NCI-H2107 (cell line): ENCODE measurements at places on chromosomes 13 and 19.

DNA sequence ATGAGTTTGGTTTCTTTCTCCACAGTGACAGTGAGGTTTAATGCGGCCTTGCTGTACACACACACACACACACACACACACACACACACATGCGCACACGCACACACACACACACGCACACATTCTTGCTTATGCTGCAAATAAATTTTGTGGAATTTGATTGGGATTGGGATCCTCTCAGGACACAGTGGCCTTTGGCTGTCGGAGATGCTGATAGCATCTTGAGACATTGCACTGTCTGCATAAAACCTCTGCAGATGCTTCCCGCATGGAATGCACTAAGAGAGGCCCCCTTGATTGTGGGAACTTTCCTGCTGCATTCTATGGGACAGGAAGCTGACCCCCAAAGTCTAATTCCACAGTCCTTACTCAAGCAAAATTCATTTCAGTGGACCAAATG lies 145.6 kb downstream of the FLT1 start:
- DNase-seq, result no peak

DNA sequence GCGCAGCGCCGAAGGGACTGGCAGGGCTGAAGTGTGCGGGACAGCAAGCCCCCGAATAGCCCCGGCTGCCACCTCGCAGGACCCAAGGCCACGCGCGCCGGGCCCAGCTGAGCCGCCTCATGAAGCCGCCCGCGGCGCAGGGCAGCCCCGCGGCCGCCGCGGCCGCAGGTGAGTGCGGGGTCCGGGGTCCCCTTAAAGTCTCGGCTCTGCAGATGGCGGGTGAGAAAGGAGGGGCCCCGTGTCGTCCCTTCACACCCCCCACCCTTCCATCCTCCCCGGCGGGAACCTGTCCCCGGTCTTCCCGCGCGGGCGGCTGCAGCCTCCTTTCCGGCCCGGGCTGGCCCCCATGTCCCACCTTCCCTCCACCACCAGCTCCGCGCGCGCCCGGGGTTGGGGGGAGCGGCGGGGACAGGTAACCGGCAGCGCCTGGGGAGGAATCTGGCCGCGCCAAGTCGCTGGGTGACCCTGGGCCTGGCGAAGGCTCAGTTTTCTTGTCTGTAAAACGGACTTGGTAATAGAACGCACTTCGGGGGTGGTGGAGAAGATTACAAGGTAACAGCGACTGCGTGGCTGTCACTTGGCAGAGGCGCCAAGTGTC lies 338 bp downstream of the RGCC start:
- DNase-seq, result no peak

DNA sequence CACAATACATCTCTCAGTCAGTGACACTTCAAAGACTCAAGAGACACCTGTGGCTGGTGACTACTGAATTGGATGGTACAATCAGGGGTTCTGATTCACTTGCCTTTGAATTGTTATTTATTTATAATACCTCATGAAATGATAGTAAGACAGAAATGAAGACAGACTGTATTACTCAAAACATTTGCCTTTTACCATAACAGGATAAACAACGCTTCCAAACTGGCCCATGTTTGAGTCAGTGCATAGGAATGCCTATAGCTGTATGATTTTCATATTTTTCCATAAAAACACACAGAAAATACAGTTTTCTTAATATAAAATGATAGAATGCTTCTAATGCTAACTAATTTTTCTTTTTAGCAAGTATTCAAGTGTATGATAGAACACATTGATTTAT lies 59.5 kb upstream of the FGF14 start:
- no peak for DNase-seq

GRCh38 chr19:37955986-37956385 lies 49.0 kb downstream of the SIPA1L3 start:
- DNase-seq, result no peak

- no peak for DNase-seq
These were observed 117.6 kb upstream of the SPRY2 start for GRCh38 chr13:80458543-80458942.

DNA sequence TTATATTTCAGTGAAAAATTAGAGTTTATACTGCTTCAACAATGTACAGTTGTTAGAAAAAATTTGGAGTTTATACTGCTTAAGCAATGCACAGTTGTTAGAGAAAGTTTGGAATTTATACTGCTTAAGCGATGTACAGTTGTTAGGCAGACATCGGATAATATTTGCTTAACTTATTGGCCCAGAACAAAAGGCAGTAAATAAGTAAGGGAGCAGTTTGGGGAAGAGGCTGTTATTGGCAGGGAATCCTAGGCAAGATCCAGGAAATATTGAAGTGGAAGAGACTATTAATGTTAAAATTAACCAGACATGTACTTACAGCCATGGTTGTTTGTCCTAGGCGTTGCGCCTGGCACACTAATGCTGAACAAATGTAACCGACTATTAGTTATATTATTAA lies 166.9 kb downstream of the GPC5 start:
- DNase-seq, result no peak

DNA sequence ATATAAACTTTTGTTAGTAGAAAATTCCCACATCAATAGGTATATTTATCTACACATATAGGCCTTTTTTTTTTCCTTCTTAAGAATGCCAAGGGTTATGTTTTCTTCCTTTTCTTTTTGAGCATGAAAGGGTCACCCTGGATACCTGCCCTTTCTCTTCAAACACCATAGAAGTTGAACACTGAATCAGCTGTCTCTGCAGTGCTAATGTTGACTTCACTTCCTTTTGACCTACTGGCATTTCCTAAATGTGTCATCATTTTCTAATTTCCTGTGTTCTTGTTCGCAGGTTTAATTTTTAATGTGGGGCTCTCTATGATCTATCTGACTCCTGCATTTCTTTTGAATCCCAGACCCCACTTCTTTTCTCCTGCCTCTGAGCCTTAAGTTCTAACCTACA lies 532.0 kb downstream of the GPC6 start:
- DNase-seq, result no peak

DNA sequence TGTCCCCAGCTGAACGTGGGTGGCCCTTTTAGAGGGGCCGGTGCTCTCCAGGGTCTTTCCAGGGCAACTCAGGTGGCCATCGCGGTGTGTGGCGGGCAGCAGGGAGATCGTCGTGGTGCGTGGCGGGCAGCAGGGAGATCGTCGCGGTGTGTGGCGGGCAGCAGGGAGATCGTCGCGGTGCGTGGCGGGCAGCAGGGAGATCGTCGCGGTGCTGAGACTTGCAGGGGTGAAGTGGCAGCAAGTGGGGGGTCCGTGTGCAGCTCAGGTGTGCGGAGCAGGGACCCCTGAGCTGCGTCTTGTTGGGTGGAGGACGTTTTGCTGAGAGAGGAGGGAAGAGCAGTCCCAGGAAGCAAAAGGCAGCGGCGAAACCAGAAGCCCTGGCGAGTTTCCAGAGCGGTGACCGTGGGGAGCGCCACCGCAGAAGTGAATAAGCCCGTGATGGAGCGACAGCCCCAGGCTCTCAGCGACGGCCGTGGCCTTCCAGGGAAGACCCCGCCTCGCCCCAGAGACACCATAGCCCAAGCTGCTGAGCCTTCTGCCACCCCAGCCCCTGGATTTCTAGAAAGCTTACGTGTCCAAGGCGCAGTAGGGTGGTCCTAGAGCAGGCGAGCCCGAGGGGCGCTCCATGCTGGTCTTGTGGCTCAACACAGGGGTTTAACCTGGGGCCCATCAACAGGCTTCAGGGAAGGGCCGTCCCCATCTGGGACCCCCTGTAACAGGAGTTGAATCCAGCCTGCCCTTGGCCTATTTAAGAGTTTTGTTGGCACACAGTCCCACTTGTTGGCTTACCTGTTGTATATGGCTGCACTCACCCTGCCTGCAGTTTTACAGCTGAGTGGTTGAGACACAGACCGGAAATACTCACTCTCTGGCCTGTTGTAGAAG lies 5.4 kb downstream of the NCLN start:
- DNase-seq, result no peak
